ENCODE measurements at places on chromosomes 6 and 20.

- no peak for DNase-seq
Observed at GRCh38 chr6:30689985-30690384, 799 bp downstream of the NRM start.

- DNase-seq, result peak; percentile 14
Observed at GRCh38 chr6:53795702-53796450, 1.1 kb downstream of the LRRC1 start.

- DNase-seq, result peak; percentile 18
Observed at GRCh38 chr20:38833154-38833856, 27.8 kb downstream of the PPP1R16B start.

GRCh38 chr20:48406498-48406897, 421.3 kb downstream of the PREX1 start:
- DNase-seq, result no peak

GRCh38 chr6:130622142-130622541, 205.1 kb upstream of the SMLR1 start:
- no peak for DNase-seq

DNA sequence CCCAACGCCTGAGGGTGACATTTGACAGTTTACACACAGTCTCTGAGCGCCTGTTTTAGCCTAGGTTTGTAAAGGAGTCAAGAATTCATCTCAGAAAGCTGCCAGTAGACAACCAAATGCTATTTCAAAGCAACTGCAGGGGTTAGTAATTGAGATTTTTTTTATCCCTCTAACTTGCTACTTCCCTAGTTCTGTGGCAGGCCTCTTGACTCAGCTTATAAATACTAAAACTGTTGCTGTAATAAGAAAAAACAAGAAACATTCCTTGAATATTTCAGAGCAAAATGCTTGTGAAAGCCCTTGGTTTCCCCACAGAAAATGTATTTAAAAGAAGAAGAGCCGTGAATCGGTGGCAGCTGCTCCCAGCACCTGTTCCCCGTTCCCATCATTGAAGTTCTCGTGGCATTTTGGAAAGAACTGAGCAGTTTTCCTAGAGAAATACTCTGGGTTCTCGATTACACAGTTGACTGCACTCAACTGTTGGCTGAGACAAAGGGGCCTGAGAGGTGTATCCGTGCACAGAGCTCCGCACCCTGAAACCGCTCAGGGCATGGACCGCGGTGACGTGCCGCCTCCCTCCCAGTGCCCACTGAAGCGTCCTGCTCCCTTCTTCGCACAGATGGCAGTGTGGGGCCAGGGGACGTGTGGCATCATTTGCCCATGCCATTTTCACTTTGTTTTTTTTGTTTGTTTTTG, 20.9 kb downstream of the DLL1 start:
- no peak for DNase-seq

DNA sequence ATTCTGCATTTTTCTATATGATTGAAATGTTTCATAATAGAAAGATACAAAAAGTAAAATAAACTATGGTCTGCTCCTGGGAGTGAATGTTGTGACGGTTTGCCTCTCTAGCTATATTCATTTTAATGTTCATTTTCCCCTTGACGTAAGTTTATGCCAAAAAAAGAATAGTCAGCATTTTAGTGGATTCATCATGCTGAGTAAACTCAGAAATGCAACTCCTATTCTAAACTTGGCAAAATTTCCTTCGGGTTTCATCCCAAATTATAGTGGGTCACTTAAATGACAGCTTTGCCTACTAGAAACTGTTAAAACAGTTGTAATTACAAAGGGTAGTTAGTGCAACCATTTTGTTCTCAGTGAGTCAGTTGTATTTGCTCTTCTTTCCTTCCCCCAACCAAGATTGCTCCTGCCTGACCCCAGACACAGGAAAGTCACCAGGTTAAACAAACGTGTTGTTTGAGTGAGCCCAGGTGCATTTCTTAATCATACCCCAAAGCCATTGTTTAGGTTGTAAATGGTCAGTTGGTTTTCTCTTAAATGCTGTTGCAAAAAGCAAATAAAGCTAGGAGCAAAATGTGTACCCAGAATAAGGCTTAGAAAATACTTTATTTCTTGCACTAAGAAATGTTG, 482.3 kb upstream of the SOX4 start:
- no peak for DNase-seq

- DNase-seq, result no peak
Observed at GRCh38 chr6:157989541-157990289, 8.1 kb downstream of the SYNJ2 start.

DNA sequence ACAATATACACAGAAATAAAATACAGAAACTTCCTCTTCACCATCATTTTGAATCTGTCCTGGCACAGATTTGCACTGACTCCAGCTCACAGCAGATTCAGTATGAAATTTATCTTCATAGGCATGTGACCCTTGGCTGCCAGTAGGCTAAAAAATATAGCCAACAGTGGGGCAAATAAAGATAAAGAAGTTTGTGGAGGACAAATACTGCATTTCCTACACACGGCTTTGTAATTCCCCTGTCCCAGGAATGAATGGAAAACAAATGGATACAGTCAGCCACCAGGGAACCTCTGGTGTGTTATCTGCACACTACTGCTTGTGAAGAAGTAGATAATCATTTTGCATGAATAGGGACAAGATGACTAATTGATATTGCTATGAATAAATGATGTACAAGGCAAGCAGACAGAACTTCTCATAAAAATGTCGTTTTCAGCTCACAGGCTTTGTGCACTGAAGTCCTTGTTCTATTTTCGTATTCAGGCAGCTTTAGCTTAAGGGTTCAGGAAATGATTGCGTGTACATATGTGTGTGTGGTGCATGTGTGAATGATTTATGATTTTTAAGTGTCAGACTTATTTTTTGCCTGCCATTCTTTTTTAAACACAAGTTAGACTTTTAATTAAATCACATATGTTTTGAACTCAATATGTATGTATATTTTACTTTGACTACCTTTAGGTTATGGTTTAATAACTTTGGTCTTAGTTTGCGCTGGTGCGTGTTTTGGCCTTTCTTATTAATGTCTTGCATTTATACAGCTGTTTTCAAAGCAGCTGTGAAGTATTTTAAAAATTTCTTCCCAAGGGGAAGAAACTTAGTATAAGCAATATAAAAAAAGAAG, 543.8 kb upstream of the JAG1 start:
- DNase-seq, result no peak

All from activated naive CD4-positive, alpha-beta T cell treated with anti-CD3 and anti-CD28 coated beads, Interleukin-2, amount 50 U/mL, for 16 hours (primary cell).